ENCODE measurements at places on chromosomes 2 and 18.
A peak's percentile ranks its signal among the peaks of the same experiment; 100 is the strongest.

DNA sequence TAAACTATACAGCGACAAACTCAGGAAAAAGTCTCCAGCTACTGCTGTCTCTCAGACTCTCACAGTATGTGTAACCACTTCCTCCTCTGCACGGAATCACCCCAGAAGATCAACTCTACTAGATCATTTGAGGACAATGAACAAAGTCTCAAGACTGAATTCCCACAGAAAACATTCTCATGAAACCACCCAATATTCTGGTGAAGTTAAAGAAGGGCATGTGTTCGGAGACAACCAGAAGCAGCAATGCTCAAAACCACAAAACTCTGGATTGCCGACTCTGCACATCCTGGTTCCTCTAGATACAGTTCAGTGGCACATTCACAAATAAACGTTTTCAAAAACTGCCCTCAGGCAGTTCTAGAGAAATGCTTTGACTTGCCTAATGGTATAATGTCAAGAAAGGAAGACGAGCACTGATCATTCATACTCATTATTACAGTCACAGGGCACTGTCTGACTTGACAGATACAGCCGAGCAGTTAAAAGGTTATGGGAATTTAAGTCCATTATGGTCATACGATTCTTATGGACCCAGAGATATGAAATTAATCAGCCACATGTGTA, 91.9 kb upstream of the STK17B start:
- peak; percentile 52 for DNase-seq

- DNase-seq: no peak
Measured at GRCh38 chr2:236968880-236969534, 116.7 kb upstream of the COPS8 start.

DNA sequence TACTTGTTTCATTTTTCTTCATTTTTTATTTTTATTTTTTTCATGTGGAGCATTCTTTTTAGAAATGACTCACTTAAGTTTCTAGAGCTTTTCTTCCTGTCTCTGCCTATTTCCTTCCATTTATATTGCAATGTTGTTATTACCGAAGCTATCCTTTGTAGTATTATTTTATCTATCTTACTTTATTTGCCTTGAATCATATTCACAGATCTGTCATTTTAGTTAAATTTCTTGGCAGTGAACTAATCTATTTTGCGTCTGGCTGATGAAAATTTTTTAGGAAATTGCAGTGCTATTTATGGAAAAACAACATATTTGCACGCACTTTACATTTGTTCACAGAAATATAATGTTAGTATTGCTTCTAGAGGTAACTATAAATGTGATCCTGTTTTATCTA, 956.9 kb upstream of the SLC39A10 start:
- DNase-seq: no peak

DNA sequence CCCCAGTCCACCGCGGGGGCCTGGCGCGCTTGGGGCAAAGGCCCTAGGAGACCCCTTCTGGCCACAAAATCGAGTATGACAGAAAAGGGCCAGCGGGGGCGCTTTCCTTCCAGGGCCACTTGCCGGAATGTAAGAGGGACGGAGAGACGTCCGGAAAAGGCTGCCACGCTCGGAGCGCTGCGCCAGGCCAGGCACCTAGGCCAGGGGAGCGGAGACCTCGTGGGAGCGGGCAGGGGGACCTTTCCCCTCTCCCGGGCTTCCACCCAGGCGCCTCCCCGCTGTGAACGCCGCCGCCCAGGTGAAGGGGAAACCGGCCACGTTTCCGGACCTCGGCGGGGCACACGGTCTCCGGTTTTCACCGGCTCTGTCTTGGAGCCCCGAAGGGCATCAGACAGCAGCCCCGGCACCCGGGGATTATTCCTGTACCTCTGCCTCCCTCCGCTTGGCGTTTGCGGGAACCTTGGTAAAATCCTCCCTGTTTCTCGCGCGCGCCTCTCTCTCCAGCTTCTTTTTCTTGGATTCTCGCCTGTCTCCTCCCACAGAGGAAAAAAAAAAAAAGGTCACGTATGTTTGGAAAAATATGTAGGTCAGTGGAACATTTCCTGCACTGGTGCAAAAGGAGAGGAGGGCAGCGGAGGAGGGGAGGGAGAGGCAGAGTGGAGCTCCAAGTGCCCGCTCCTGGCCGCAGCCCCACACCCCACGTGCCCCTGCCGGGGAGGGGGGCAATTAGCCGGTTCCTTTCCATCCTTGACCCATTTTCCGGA, 1.2 kb upstream of the NPAS2 start:
- peak; percentile 52 for DNase-seq

- DNase-seq: no peak
Measured at GRCh38 chr18:54530285-54530684, 60.8 kb upstream of the DYNAP start.

DNA sequence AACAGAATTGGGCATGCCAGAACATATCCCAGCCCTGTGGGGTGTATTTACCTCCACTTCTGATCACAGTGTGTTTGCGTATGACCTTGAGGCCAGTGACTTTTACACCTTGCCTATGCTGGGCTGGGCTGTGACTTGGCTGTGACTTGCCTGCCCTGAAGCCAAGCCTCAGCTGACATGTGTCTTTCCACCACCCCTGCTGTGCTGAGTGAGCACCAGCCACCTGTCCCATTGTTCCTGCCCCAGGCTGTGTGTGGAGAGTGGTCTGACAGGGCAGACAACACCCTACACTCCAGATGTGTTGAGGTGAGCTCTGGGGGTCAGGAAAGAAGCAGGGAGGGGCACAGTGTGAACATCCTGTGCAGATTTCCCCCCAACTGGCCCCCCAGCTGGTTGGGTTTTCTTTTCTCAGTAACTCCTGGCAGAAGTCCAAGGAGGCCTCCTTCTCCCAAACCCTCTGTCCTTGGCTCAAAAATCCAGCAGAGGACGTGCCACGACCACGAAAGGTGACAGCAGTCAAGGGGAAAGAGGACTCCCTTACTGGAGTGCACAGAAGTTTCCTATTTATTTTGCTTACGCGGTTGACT, 5.1 kb upstream of the STEAP3 start:
- peak; percentile 47 for DNase-seq

DNA sequence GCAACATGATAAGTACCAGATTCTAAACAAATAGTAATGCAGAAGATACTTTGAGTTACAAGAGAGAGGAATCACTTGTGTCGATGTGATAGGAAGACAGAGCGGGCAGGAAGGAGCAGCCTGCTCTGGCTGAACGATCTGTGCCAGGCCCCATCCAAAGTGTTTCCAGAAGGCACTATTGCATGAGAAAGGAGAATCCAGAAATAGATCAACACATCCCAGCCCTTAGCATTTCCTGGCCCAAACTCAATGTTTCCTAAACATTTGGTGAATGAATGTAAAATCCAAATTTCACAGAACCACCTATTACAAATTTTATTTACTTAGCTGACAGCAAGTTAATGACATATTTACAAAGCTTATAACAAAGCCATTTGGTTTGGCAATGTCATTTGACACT, 257.2 kb downstream of the TXNL1 start:
- no peak for DNase-seq

DNA sequence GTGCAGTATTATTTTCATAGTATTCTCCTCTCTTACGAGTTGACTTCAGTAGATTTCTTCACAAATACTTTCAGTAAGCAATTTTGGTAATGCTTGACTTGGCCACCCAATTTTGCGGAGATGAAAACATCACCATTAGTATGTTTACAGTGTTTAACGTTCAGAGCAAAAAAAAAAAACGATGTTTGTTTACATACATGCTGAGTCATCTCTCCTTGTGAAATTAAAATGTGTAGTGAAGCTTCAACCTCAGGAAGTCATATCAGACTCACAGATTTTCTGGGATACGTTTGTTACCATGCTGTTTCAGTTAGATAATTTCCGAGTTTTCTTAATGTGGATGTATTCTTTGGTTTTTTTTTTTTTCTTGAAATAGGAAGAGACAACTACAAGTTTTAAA, 100.1 kb downstream of the CTNNA2 start:
- DNase-seq: no peak

DNA sequence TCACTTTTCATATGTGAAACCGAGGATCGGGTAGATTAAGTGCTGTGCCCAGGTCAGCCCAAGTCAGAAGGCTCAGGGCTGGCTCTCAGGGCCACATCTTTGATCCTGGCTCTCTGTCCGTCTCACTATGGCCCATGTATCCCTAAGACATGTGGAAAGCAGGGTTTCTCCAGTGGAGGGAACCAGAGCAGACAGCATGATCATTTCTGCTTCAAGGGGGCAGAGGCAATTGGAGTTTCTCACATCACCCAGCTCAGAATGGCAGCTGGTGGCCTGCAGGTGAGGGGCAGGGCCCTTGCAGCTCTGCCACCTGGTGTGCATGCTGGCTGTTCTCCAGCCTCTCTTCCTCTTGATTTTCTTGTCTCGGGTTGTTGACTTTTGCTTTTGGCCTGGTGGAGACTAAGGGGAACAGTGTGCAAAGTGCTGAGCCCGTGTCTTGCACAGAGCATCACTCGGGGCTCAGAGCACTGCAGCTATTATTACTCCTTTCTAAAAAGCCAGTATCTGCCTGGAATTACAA, 27.0 kb downstream of the LDLRAD4 start:
- no peak for DNase-seq

GRCh38 chr18:46727177-46727576, 29.7 kb downstream of the ST8SIA5 start:
- DNase-seq: no peak

- no peak for DNase-seq
Measured at GRCh38 chr2:10554961-10555809, 107.1 kb upstream of the ODC1 start.

DNA sequence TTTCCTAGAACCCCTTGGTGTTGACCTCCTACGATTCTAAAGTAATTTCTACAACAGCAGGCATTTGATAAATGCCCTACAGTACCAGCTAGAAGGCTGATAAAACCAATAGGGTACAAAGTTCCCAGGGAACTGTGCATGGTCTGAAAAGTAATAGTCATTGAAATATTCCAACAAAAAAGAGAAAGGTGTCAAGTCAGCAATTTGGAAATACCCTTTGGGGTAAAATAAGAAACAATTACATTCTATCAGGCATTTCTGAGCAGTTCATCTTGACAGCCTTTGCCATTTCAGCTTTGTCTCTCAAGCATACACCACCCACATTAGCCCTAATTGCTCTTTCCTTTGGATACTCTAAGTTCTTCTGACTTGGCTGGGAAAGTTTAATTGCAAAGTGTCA, 542.9 kb upstream of the DDX18 start:
- DNase-seq: no peak
